Type B pancreatic cell (in vitro differentiated cells): ENCODE measurements at places on chromosomes 2 and 18.
A peak's percentile ranks its signal among the peaks of the same experiment; 100 is the strongest.

DNA sequence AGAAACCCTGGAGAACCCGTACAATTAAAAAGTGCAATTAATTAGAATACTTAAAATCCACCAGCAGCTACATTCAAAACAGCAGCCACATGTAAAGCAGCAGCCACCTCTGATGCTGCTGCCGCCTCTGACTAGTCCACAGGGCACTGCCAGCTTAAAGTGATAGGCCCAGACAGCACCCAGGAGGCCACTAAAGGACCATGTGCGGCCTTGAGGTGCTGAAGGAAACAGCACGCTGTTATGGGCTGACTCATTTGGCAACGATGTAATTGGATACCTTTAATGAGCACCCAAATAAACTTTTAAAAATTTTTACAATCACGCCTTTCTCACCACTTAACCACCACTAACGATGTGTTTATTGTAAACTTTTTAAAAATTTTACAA is 209.3 kb upstream of the NCKAP5 start:
- no peaks in the 10 kb centered on the region for H3K27me3 ChIP-seq
- no peak overlapping the region for H3K27ac ChIP-seq
- peaks cover 11% of the 10 kb centered on the region for H3K4me1 ChIP-seq
- H3K4me3 ChIP-seq = no peak overlapping the region
- DNase-seq = no peak

GRCh38 chr2:180115675-180116074 is 108.6 kb upstream of the CWC22 start:
- H3K27me3 ChIP-seq = no peaks in the 10 kb centered on the region
- H3K36me3 ChIP-seq = no peaks in the 10 kb centered on the region
- no peak for DNase-seq
- H3K4me3 ChIP-seq = no peak overlapping the region
- no peak overlapping the region for H3K27ac ChIP-seq

- DNase-seq = no peak
- H3K4me3 ChIP-seq = no peak overlapping the region
- H3K27ac ChIP-seq = no peak overlapping the region
- H3K36me3 ChIP-seq = no peaks in the 10 kb centered on the region
- H3K4me1 ChIP-seq = no peaks in the 10 kb centered on the region
Measured at GRCh38 chr2:118124288-118124891, 36.1 kb downstream of the INSIG2 start.

GRCh38 chr2:157593411-157593810 is 35.3 kb downstream of the ACVR1C start:
- no peaks in the 10 kb centered on the region for H3K4me1 ChIP-seq
- H3K27me3 ChIP-seq = peaks cover 38% of the 10 kb centered on the region
- no peak overlapping the region for H3K4me3 ChIP-seq
- H3K36me3 ChIP-seq = no peaks in the 10 kb centered on the region
- DNase-seq = no peak

GRCh38 chr2:189232759-189233406 is 53.3 kb upstream of the COL5A2 start:
- no peak overlapping the region for H3K4me3 ChIP-seq
- H3K27me3 ChIP-seq = no peaks in the 10 kb centered on the region
- H3K27ac ChIP-seq = no peak overlapping the region
- no peak for DNase-seq
- no peaks in the 10 kb centered on the region for H3K36me3 ChIP-seq

- peaks cover 10% of the 10 kb centered on the region for H3K4me1 ChIP-seq
- H3K27ac ChIP-seq = no peak overlapping the region
- H3K36me3 ChIP-seq = no peaks in the 10 kb centered on the region
- peak overlapping the region; percentile 6 for H3K4me3 ChIP-seq
- peaks cover 87% of the 10 kb centered on the region for H3K27me3 ChIP-seq
- no peak for DNase-seq
Measured at GRCh38 chr2:136126021-136126420, 8.1 kb upstream of the CXCR4 start.

DNA sequence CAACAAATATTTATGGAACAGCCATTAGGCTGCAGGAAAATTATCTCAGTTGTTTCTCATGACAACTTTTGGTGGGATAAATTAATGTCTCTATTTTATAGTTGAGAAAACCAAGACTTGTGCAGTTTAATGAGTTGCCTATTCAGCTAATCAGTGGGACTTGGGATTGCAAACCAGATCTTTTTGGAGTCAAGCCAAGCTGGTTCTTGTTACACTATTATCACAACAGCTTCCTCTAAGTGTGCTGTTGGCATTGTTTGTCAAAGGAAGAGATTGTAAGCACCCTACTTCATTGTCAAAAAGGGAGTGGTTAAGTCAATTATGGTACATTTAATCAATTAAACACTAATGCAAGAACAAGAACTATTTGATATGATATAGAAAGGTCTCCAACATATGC is 119.2 kb downstream of the PAX3 start:
- H3K27me3 ChIP-seq = peaks cover 47% of the 10 kb centered on the region
- peaks cover 1% of the 10 kb centered on the region for H3K4me1 ChIP-seq
- no peak for DNase-seq
- H3K36me3 ChIP-seq = no peaks in the 10 kb centered on the region

- DNase-seq = no peak
- H3K36me3 ChIP-seq = no peaks in the 10 kb centered on the region
- H3K27me3 ChIP-seq = no peaks in the 10 kb centered on the region
- H3K4me3 ChIP-seq = no peak overlapping the region
- H3K4me1 ChIP-seq = peaks cover 4% of the 10 kb centered on the region
Measured at GRCh38 chr2:171178993-171179392, 18.3 kb upstream of the TLK1 start.

DNA sequence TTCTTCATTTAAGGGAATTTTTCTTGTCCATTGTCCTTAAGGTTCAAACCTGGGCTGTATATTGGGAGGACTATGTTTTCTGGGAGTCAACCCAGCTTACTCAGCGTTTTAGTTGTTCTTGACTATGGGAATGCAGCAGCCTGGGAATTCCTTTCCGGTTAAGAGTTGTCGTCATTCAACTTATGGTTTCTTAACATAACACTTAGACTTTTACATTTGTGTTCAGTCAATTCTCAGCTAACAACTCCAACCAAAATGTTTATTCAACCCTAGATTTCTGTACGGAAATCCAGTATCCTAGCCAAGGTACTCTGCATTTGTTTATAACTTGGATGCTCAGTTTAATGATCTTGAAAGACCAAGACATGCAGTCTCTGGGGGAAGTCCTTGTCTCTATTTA is 960.9 kb downstream of the CBLN2 start:
- DNase-seq = no peak
- H3K27ac ChIP-seq = no peak overlapping the region
- H3K36me3 ChIP-seq = no peaks in the 10 kb centered on the region
- H3K4me3 ChIP-seq = no peak overlapping the region
- H3K4me1 ChIP-seq = no peaks in the 10 kb centered on the region

DNA sequence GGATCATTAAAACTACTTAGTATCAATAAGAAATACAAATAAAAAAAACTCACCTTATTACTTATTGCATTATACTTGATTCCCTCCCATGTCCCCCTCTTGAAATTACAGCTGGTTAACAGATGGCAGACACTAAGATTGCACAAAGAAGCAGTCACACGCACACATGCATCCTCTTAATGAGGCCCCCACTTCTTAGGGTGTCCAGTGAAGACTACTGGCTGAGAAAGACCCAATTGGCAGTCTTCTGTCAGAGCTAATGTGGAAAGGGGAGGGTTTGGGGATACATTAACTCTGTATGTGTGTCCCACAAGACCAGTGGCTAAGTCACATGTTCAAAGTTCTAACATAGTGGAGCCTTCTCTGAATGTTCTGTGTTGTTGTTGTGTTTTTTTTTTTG is 210.7 kb downstream of the MTX2 start:
- H3K4me1 ChIP-seq = no peaks in the 10 kb centered on the region
- no peak overlapping the region for H3K27ac ChIP-seq
- no peaks in the 10 kb centered on the region for H3K36me3 ChIP-seq
- no peak overlapping the region for H3K4me3 ChIP-seq
- peaks cover 25% of the 10 kb centered on the region for H3K27me3 ChIP-seq

DNA sequence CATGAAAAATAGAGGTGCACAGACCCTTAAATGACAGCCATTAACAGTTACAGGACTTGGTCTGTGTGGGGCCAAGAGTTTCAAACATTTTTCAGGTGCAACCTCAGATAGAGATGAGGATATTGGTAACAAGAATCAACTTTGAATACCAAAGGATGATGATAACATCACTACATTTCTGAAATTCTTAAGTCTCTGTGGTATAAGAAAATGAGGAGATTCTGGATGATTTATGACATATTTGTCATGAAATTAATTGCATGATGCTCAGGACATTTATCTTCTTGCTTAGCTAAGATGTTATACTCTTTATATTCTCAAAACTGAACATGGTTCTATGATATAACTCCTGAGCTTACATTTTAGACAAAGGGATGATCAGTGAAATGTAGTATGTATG is 471.8 kb upstream of the CWC22 start:
- H3K27ac ChIP-seq = no peak overlapping the region
- no peak overlapping the region for H3K4me3 ChIP-seq
- H3K36me3 ChIP-seq = no peaks in the 10 kb centered on the region
- no peaks in the 10 kb centered on the region for H3K4me1 ChIP-seq

GRCh38 chr2:197838579-197838978 is 34.2 kb downstream of the PLCL1 start:
- H3K36me3 ChIP-seq = no peaks in the 10 kb centered on the region
- H3K27me3 ChIP-seq = peaks cover 7% of the 10 kb centered on the region
- no peak for DNase-seq

DNA sequence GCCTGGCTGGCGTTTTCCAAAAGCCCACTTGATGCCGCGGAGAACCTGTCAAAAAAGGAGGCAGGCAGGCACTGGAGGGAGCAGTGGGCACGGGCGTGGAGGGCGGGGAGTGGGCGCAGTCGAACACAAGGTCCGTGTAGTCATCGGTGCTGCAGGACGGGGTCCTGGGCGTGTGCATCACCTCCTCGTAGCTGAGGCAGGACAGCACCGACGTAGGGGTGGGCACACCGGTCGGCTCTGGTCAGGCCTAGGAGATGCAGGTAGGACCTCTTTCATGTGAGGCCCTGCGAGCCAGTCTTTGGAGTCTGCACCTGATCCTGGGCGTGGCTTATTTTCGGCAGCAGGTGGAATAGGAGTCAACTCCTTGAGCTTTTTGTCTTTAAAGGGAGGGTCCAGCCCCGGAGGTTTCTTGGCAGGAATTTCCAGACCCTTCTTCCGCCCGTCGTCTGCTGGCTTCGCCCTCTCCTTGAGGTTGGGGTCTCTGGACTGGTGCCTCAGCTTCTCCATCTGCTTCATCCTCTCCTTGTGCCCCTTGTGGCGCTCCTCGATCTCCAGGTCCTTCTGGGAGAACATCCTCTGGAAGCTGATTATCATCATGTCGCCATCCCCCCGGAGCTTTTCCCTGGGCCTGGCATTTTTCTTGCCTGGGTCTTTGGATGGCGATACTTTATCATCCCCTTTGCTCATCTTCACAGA is 892.5 kb upstream of the LRRTM1 start:
- no peak overlapping the region for H3K4me3 ChIP-seq
- no peaks in the 10 kb centered on the region for H3K36me3 ChIP-seq
- no peaks in the 10 kb centered on the region for H3K27me3 ChIP-seq
- no peaks in the 10 kb centered on the region for H3K4me1 ChIP-seq
- no peak overlapping the region for H3K27ac ChIP-seq

GRCh38 chr2:49294225-49294624 is 139.9 kb upstream of the FSHR start:
- H3K27me3 ChIP-seq = no peaks in the 10 kb centered on the region
- no peak overlapping the region for H3K4me3 ChIP-seq
- DNase-seq = no peak
- H3K36me3 ChIP-seq = no peaks in the 10 kb centered on the region
- no peaks in the 10 kb centered on the region for H3K4me1 ChIP-seq

GRCh38 chr2:136436936-136437335 is 319.0 kb upstream of the CXCR4 start:
- no peak for DNase-seq
- no peak overlapping the region for H3K4me3 ChIP-seq
- no peaks in the 10 kb centered on the region for H3K36me3 ChIP-seq
- peaks cover 18% of the 10 kb centered on the region for H3K27me3 ChIP-seq
- H3K4me1 ChIP-seq = peaks cover 5% of the 10 kb centered on the region
- no peak overlapping the region for H3K27ac ChIP-seq

DNA sequence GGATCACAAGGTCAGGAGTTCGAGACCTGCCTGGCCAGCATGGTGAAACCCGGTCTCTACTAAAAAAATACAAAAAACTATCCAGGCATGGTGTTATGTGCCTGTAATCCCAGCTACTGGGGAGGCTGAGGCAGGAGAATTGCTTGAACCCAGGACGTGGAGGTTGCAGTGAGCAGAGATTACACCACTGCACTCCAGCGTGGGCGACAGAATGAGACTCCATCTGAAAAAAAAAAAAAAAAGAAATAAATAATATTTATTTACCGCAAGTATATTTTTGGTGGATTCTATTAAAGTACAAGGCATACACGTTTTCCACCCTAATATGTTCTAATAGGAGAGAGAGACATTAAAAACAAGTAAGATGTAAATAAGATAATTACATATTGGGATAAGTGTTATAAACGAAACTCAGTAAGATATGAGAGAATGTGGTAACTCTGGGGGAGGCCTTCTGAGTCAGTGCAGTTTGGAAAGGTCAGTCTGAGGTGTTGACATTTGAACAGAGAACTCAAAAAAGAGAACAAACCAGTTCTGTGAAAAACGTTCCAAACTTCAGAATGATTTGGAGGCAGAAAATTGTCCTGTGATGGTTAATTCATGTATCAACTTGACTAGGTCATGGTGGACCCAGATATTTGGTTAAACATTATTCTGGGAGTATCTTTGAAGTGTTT is 8.8 kb upstream of the POLI start:
- H3K4me1 ChIP-seq = peaks cover 12% of the 10 kb centered on the region
- H3K36me3 ChIP-seq = no peaks in the 10 kb centered on the region
- no peak overlapping the region for H3K4me3 ChIP-seq
- no peaks in the 10 kb centered on the region for H3K27me3 ChIP-seq

DNA sequence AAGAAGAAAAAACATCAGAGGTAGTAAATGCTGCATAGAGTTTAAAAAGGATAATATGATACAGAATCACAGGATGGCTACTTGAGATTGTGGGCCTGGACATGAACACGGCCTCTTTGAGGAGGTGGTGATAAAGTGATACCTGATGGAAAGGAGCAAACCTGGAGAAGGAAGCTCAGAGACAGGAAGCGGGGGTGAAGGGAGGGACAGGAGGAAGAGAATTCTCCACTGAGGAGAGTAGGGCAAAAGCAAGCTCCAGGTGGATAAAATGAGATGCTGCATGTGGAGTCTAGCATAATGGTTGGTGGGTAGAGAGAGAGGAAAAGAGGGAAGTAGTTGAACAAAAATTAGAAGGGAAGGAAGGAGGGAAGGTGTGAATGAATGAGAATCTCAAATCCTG is 77.0 kb upstream of the GALNT3 start:
- no peak overlapping the region for H3K4me3 ChIP-seq
- no peak overlapping the region for H3K27ac ChIP-seq
- H3K27me3 ChIP-seq = no peaks in the 10 kb centered on the region
- DNase-seq = no peak
- H3K36me3 ChIP-seq = peaks cover 23% of the 10 kb centered on the region
- H3K4me1 ChIP-seq = peaks cover 25% of the 10 kb centered on the region
